ENCODE measurements at places on chromosomes 5 and 9.
A peak's percentile ranks its signal among the peaks of the same experiment; 100 is the strongest.

DNA sequence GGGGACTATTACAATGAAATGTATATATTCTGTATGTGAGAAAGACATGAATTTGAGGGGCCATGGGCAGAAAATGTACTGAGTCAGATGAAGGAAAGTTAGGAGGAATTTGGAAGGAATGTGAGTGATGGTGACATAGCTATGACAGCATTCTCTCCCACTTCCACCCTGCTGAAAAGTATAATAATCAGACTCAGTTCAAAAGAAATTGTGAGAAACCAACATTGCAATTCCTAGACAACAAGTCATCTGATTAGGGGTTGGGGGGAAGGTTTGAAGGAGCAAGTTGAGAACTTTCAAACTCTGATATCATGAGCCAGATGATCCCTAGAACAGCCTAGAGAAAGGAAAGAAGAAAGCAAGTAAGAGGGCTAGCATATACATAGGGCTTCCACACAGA is 370.6 kb downstream of the DMRTA1 start:
- DNase-seq, result no peak

- no peak for DNase-seq
Measured at GRCh38 chr5:141735823-141736222, 53.8 kb upstream of the ARAP3 start.

GRCh38 chr5:75513841-75514240 is 2.1 kb downstream of the POLK start:
- DNase-seq, result no peak

DNA sequence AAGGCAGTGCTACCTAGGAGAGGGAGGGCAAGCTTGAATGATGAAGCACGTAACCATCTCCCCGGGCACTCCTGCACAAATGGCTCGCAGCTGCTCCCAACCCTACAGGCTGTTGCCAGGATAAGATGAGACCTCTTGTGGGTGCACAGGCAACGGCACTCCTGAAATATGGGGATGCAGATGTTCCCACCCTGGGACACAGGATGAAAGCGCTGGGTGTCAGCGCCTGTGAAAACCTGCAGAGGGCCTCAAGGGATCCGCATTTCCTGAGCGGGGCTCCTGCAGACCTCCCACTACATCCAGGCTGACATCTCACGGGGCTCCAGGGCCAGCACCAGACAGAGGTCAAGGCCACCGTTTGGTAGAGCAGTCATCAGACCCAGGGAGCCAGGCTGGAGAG is 60.7 kb downstream of the SMIM23 start:
- no peak for DNase-seq

GRCh38 chr5:39599721-39600431 is 175.1 kb upstream of the DAB2 start:
- no peak for DNase-seq

DNA sequence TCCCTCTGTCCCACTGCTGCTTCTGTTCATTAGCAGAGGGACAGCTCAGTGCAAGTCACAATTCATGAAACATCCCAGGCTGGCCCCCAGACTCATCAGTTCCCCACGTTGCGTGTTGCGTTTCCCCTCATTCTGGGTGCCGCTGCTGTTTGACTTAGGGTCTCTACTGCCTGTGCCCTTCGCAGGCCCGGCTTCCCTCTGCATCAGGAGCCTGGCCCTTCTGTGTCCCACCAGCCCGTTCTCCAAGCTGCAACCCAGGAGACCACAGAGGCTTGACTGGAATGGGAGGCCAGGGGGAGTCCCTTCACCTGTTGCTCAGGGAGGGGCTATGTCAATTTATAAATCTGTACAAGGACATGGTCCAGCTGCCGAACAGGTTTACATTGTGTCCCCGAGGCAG is 53.9 kb upstream of the SUSD3 start:
- no peak for DNase-seq

- DNase-seq, result no peak
Measured at GRCh38 chr9:106820866-106821265, 42.1 kb upstream of the ZNF462 start.

GRCh38 chr5:122907276-122907675 is 61.9 kb downstream of the SNX24 start:
- DNase-seq, result no peak

- DNase-seq, result no peak
Measured at GRCh38 chr9:82939451-82939850, 123.5 kb downstream of the RASEF start.

GRCh38 chr5:6713274-6714225 is at the start of gene TENT4A:
Gene TENT4A, plus strand, starts transcription at chr5:6713432. Its CDS starts 552 bp downstream, at chr5:6713984.
- peak; percentile 24 for DNase-seq

All from activated naive CD4-positive, alpha-beta T cell treated with anti-CD3 and anti-CD28 coated beads, Interleukin-2, amount 50 U/mL, for 16 hours (primary cell).